Suprapubic skin (tissue), 4 donors: ENCODE measurements at places on chromosomes 11 and 22.

- peak overlapping the region; percentile 38 for H3K4me3 ChIP-seq
- DNase-seq, result no peak
- H3K27ac ChIP-seq, result no peak overlapping the region
- H3K4me1 ChIP-seq, result peaks cover 20% of the 10 kb centered on the region
- H3K27me3 ChIP-seq, result no peaks in the 10 kb centered on the region
Measured at GRCh38 chr11:61281581-61282250, 13.4 kb downstream of the VWCE start.

- no peak overlapping the region for H3K4me3 ChIP-seq
- H3K27me3 ChIP-seq, result no peaks in the 10 kb centered on the region
- H3K27ac ChIP-seq, result no peak overlapping the region
- no peaks in the 10 kb centered on the region for H3K4me1 ChIP-seq
Measured at GRCh38 chr11:12294613-12295012, 82.8 kb upstream of the PARVA start.

- peaks cover 21% of the 10 kb centered on the region for H3K36me3 ChIP-seq
- peaks cover 41% of the 10 kb centered on the region for H3K4me1 ChIP-seq
- H3K27ac ChIP-seq, result peak overlapping the region; percentile 1
- DNase-seq, result no peak
- no peak overlapping the region for H3K4me3 ChIP-seq
- H3K27me3 ChIP-seq, result no peaks in the 10 kb centered on the region
Measured at GRCh38 chr11:68028802-68029545, 1.5 kb upstream of the NDUFS8 start.

GRCh38 chr11:67422891-67423290, 5.4 kb upstream of the RPS6KB2 start:
- H3K27ac ChIP-seq, result no peak overlapping the region
- DNase-seq, result no peak
- H3K4me3 ChIP-seq, result no peak overlapping the region
- H3K27me3 ChIP-seq, result no peaks in the 10 kb centered on the region
- peaks cover 47% of the 10 kb centered on the region for H3K4me1 ChIP-seq

GRCh38 chr11:6297831-6298230, 22.5 kb downstream of the CAVIN3 start:
- H3K27me3 ChIP-seq, result no peaks in the 10 kb centered on the region
- H3K4me3 ChIP-seq, result no peak overlapping the region
- H3K27ac ChIP-seq, result no peak overlapping the region
- no peak for DNase-seq
